Left ventricle myocardium inferior (tissue), 1 donor: ENCODE measurements at places on chromosomes 6 and 20.

DNA sequence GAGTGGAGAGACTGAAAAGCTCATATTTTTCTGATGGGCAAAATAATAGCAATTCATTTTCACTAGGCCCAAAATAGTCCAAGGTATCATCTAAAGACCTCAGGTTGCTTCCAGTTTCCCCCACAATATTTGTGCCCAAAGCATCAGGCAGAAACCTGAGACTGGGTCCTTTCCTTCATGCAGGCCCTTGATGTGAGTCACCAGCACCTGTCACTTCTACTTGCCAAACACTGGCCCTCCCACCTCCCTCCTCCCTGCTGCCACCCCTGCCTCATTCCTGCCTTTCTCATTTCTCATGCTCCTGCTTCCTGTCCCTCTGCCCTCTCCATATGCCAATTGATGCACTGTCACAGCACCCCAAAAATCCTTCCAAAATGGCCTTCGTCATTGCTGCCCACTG lies 230.4 kb upstream of the CST7 start:
- DNase-seq, result no peak

GRCh38 chr6:130466748-130467061 lies 100.9 kb downstream of the TMEM200A start:
- DNase-seq, result no peak

GRCh38 chr6:73923905-73924485 lies 228.0 kb downstream of the CD109 start:
- no peak for DNase-seq

- peak; percentile 44 for DNase-seq
Observed at GRCh38 chr6:89297695-89298351, 17.3 kb downstream of the GABRR2 start.

- no peak for DNase-seq
Observed at GRCh38 chr6:134714679-134715078, 235.2 kb downstream of the ALDH8A1 start.

- DNase-seq, result no peak
Observed at GRCh38 chr20:440636-441035, 21.7 kb downstream of the TBC1D20 start.

DNA sequence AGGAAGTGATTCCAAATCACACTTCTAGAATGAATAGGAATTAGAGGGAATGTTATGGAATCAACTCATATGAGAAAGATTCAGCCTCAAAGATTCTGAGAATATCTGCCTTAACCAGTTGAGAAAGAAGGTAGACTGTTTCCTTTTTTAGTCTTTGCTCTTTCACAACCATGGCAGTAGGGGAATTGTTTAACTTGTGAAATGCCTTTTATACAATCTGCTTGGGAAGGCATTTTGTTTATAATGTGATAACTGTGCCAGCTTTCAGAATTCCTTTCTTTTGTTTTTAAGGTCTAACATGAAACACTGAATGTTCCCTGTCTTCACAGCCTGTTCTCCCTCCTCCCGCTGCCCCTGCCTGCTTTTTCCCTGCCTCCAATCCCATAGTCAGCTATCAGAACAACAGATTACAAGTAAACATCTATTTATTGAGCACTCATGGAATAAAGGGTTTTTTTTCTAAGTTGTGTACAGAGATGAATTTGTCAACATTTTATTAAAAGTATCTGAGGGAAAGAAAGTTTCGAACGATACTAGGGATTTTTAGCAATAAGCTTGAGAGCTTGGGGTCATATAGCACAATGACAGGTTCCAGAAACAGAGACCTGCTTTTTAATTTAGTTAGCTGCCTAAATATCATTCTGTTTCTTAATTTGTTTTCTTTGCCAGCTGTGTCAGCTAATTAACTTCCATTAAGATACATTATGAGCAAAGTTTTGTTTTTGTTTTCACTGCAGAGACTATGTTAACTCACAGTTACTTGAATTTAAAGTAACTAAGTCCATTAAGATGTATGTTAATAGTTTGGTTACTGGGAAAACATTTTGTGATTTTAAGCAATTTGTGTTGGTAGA lies 28.3 kb upstream of the FBXO30 start:
- no peak for DNase-seq

- DNase-seq, result no peak
Observed at GRCh38 chr6:79094938-79095337, 16.9 kb upstream of the PHIP start.

DNA sequence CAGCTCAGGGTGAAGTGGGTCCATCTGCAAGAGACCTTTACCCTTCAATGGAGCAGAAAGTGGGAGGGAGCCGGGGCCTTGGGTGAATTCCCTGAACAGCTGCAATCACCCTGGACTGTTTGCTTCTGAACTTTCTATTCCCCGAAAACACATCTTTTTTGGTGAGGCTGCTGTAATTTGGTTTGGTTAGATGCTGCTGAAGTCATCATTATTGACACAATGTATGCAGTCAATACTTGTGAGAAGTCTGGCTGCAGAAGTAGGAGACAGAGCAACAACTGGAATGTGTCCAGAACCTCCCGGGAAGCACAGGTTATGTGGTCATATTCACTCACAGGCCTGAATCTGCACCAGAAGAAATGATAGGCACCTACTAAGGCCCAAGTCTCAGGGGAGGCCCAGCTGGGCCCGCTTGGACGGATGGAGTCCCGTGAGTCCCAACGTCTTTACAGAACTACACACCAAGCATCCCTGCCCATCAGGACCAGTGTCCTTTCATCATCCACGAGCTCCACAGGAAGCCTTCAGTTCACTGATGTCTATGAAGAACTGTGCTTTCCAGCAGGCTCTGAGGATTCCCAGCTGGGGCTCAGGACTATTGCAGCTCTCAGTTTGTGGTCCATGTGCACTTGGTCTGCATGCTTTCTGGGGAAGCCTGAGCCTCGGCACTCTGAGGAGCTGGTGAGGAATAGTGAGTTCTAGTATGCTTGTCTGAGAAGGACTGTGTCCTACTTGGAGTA lies 177.6 kb downstream of the THBS2 start:
- DNase-seq, result no peak

DNA sequence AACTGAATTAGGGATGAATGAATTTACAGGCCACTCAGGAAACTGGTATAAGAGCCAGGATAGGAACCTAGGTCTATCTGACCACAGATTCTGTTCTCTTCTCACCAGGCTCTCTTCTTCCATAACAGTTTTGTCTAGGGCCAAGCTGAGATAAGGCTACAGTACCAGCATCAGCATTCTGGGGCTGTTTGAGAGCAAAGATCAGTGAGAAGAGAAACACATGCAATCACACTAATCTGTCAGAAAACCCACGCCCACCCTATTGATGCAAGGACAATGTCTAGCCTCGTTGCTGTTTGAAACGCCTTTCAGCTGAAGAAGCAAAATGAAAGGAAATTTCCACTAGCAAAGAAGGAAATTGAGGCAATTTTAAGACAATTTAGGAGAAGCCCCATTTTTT lies 137.7 kb downstream of the LCA5 start:
- no peak for DNase-seq

- no peak for DNase-seq
Observed at GRCh38 chr20:58645412-58645968, 5.6 kb upstream of the STX16 start.

- no peak for DNase-seq
Observed at GRCh38 chr6:35668096-35668495, 20.6 kb downstream of the FKBP5 start.

DNA sequence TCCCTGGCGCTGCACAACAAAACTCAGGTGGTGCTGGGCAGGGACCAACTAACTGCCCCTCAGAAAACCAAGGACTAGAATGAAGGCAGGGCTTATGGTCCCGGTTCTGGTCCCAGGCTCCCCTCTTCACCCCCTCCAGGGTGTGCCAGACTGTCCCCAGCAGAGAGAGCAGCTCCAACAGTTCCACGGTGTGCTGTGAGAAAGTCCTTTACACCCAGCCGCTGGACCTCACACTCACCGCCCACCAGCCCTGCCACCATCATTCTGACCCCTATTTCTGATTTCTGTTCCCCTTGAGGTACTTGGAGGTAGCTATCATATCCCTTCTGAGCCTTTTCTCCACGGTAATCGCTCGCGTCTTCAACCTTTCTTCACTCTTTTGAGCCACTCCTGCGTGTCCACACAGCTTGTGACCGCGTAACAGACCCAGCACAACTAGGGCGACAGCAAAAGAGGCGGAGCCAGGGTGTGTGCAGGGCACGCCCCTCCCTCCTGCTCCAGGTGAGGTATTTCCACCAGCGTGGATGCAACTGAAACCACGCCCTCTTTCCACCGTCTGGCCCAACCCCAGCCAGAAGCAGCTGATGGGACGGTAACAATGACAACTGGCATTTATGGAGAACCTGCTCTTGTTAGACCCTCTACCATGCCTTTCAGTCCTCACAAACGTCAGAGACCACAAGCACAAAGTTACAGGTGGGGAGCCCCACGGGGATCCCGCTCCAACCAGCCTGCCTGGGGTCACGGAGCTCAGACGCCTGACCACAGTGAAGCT lies 2.3 kb downstream of the PXDC1 start:
- DNase-seq, result no peak

- DNase-seq, result no peak
Observed at GRCh38 chr6:100673641-100674040, 207.5 kb downstream of the ASCC3 start.

GRCh38 chr6:20655317-20655716 lies 121.1 kb downstream of the CDKAL1 start:
- no peak for DNase-seq

- no peak for DNase-seq
Observed at GRCh38 chr6:77324866-77325265, 138.4 kb downstream of the HTR1B start.

- peak; percentile 56 for DNase-seq
Observed at GRCh38 chr20:2485661-2486060, 15.1 kb upstream of the SNRPB start.

DNA sequence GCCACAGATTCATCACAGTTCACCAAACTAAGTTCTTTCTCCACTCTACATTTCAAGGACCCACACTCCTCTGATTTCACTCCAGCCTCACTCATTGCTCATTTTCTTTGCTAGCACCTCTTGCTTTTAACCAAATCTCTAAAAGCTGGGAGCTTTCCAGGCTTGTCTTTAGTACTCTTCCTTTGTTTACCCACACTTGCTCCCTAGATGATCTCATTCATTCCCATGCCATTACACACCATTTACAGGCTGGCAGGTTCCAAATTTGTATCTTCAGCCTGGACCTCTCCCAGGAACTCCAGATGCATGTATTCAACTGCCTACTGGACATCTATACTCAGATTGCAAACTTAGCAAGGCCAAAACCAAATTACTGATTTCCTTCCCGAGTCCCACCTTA lies 5.3 kb upstream of the GUCA1B start:
- DNase-seq, result no peak

DNA sequence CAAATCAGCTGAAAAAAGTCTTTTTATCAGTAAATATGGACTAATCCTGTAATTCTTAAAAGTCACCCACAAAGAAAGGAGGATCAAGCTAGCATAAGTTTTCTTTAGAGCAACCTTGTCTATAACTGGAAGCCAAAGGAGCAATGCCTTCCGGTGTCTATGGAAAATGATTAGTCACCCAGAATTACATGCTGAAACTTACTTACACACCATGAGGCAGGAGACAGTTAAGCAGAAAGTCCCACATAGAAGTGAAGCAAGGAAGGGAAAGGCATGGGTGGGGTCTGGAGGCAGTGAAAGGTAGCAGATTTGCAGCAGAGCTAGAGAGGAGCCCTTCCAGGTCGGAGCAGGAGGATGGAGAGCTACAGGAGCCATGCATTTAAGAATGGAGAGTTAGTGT lies 153.7 kb upstream of the RIPOR2 start:
- DNase-seq, result no peak

- no peak for DNase-seq
Observed at GRCh38 chr6:9540534-9541126, 874.2 kb downstream of the TFAP2A start.

DNA sequence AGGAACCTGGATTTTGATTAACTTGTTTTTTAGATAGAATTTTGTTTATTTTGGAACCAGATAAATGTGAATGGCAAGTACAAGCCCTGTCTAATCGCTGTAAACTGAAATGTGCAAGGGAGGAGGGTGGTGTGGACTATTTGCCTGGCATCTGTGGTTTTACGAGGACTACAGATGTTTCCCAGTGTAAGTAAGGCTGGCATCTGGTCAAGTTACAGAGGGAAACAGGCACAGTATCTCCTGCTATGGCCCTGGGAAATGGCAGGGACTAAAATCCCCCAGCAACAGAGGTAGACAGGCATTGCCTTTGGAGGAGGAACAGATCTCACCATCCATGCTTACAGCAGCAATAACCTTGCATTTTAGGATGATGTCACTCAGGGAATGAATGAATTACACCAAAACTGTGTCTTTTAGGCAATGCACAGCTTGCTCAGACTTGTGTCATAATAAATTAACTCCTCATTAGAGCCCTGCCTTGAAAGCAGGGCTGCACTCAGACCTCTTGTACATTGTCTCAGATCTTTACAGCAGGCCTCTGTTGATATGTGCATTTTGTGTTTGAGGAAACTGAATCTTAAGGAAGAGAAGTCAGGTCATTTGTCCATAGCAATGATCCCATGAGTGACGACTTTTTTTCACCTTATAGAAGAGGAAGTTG lies 96.2 kb downstream of the TCP11 start:
- DNase-seq, result no peak

DNA sequence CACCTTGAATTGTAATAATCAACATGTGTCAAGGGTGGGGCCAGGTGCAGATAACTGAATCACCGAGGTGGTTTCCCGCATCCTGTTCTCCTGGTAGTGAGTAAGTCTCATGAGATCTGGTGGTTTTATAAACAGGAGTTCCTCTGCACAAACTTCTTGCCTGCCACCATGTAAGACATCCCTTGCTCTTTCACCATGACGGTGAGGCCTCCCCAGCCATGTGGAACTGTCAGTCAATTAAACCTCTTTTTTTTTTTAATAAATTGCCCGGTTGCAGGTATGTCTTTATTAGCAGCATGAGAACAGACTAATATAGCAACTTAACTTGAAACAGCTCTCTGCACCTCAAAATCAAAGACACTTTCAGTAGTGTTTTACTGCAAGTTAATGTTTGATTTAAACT lies 121.6 kb downstream of the OGFRL1 start:
- DNase-seq, result no peak

DNA sequence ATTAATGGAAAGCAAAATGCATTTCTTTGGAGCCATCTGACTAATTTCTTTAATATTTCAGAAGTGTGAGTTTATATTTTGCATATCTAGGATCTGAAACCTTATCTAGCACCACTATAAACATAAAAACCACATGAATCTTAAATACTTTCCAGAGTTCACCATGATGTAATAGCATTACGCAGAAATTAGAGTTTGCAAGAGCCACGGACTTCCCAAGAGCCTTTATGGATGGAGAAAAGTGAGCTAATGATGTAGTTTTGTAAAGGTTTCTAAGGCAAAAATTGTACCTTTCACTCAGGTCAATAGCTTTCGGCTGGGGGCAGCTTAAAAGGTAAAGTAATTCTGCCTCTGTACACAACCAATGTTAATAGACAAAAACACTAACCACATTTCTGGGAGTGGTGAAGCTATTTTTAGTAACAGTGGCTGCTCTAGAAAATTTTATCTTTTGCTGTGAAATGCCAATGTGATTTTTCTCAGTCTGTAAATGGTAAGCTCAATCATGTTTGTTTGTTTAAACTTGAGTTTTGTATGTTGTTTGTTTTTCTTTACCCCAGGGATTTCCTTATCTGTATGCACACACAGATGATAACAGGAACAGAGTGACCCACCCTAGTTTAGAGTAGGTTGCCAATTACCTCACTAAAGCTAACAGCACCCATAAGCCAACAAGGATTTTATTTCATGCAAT lies 80.5 kb downstream of the FILIP1 start:
- no peak for DNase-seq

- peak; percentile 86 for DNase-seq
Observed at GRCh38 chr20:23049201-23050075, at the start of gene THBD. Gene THBD, minus strand, starts transcription at chr20:23049672. Its CDS starts 168 bp downstream, at chr20:23049504.

- DNase-seq, result no peak
Observed at GRCh38 chr20:8670893-8671215, 398.0 kb upstream of the PLCB4 start.
